ENCODE measurements at places on chromosomes 12 and 14.

DNA sequence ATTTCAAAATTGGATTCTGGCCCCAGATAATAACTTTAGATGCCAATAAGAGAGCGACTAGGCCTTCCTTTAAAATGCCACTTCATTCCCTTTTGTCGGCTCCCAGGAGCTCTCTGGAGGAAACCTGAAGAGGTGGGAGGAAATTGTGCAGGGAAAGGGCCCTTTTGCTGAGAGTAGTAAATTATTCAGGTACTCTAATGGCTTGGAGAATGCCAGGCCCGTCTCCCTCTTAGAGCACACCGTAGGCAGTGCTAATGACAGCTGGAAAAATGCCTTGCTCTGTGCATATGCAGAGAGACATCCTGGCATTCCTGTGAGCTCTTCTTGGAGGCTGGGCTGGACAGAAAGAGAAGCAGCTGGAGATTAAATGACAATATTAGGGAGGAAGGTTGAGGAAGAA lies 115.0 kb upstream of the RPH3A start:
- DNase-seq = no peak

DNA sequence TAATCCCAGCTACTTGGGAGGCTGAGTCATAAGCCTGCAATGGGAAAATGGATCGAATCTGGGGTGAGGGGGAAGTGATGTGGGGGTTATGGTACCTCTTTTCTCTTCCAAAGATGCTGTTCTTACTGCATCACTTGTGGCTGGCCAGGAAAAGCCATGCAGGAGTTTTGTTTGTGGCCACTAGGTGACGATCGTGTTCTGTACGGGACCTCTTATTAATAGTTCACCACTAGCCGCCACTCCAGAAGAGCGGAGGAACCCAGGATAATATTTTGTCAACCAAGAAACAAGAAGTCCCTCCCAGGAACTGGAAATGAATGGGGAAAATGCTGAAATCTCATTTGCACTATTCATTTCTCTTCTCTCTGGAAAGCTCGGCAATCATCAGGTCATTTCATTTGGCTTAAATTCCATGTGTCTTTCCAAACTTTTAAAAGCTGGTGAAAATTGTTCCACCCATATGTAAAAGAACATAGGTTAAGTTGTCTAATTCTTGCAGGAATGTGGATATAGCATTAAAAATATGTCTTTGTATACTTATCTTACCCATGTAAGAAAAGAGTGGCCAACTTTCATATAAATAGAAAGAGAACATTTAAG lies 8.9 kb downstream of the GPR65 start:
- no peak for DNase-seq

DNA sequence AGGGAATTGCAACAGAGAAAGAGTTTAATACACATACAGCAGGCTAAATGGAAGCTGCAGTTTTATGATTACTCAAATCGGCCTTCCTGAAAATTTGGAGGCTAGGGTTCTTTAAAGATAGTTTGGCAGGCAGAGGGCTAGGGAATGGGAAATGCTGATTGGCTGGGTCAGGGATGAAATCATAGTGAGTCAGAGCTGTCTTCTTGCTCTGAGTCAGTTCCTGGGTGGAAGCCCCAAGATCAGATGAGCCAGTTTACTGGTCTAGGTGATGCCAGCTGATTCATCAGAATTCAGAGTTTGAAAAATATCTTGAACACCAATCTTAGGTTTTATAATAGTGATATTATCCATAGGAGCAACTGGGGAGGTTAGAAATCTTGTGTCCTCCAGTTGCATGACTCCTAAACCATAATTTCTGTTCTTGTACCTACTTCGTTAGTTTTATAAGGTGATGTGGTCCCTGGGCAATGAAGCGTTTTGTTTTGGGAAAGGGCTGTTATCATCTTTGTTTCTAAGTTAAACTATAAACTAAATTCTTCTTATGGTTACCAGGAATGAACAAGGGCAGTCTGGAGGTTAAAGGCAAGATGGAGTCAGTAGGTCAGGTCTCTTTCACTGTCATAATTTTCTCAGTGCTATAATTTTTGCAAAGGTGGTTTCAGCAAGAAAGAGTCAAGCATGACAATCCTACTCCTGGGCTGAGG lies 257.8 kb upstream of the CCDC196 start:
- no peak for DNase-seq

- no peak for DNase-seq
Measured at GRCh38 chr14:105420101-105420973, 710 bp downstream of the MTA1 start.

DNA sequence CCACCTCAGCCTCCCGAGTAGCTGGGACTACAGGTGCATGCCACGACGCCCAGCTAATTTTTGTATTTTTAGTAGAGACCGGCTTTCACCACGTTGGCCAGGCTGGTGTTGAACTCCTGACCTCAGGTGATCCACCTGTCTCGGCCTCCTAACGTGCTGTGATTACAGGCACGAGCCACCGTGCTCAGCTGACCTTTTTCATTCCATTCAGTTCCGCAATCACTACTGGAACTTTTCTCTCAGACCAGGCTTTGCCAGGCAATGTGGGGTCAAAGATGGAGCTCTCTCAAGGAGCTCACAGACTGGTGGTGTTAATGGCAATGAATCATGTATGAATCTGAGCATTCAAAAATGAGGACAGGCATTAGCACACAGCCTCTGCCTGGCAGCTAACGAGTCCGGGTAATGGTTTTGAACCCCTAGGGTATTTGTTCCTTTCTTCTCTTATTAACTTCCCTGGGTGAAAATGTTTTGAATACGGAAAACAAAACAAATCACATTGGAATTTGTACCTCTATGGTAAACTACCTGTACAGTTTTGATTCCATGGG lies 9.4 kb upstream of the TCHP start:
- DNase-seq = no peak

GRCh38 chr12:3771853-3772252 lies 18.9 kb upstream of the CRACR2A start:
- no peak for DNase-seq

- DNase-seq = no peak
Measured at GRCh38 chr14:50095895-50096294, 20.5 kb downstream of the VCPKMT start.

DNA sequence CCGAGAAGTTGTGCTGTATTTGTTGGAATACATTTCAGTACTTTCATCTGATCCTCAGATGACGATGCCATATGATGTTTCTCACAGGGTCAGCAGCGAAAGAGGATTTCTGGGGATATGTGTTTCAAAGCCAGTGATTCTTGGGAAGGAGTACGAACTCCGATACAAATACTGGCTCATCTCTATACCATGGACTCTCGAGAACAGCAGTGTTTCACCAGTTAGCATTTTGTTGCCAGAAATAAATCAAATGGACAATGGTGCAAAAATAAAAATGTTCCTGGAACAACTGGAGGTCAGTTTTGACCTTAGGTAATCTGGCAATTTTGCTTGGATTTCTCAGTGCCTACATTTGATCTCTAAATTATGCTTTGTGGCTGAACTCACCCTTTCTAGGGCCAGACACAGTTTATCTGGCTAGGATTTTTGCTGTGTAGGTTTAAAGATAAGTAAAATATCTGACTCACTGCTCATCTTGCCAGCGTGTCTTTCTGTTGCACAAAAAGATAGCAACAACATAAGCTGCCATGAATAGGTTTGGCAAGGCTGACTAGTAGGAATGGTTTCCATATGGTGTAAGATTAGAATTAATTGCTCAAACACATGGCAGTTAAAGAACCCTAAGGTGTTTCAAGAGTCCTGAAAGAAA lies 11.0 kb upstream of the MGP start:
- DNase-seq = no peak

- DNase-seq = peak; percentile 4
Measured at GRCh38 chr14:49461529-49462401, 124.4 kb downstream of the RPS29 start.

DNA sequence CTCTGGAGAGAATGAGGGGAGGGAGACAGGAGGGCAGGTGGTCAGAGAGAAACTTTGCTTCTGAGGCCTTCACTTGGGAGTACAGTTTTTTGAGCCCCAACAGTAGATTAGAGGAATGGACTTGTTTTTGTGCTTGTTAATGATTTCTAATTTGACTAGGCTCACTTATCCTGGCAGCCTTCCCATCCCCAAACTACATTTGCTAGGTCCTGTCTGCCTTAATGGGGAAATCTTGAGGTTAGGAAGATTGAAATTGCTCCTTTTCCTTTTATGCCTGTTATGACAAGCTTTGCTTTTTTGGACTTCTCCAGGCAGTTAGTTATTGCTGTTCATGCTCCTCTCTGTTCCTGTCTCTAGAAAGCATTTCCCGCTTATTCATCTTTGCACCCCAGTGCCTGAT lies 37.7 kb downstream of the SYNE2 start:
- no peak for DNase-seq

DNA sequence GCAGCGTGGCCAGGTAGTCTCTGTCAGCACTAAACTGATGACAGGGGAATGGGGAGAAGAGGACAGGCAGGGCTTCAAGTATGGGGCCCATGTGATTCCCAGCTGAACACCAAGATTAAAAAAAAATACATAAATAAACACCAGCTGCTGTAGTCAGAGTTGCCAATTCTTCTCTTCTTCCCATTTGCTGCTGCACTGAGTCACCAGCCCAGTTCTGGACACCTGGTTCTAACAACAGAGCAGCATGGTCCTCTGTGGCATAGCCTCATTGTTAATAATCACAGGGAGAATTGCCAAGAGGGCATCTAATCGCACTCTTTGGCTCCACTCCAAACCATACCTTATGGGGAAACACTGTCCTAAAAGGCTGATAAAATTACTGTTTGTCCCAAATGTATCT lies 15.1 kb downstream of the PPM1H start:
- no peak for DNase-seq

GRCh38 chr12:68122236-68122920 lies 37.2 kb downstream of the IFNG start:
- no peak for DNase-seq

GRCh38 chr12:617304-617915 lies 45.8 kb downstream of the NINJ2 start:
- DNase-seq = no peak

DNA sequence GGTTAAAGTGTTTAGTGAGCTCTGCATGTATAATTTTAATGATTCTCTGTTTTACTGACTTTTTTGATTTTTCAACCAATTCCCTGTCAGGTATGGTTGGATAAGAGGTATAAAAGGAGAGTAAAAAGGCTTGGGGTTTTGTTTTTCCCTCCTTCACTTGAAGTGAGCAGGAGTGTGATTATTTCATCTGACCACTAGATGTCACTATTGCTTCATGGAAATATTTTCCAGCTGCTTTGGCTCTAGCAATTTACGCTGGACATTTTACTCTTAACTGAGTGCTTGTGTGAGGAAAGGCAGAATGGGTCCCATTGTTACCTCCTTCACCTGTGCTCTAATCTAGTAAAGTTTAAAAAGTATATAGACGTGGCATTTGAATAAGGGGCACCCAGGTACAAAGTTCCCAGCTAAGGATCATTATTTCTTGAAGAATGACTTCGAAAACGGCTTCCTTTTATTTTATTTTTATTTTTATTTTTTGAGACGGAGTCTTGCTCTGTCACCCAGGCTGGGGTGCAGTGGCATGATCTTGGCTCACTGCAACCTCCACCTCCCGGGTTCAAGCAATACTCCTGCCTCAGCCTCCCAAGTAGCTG lies 66.5 kb downstream of the TBC1D30 start:
- no peak for DNase-seq

DNA sequence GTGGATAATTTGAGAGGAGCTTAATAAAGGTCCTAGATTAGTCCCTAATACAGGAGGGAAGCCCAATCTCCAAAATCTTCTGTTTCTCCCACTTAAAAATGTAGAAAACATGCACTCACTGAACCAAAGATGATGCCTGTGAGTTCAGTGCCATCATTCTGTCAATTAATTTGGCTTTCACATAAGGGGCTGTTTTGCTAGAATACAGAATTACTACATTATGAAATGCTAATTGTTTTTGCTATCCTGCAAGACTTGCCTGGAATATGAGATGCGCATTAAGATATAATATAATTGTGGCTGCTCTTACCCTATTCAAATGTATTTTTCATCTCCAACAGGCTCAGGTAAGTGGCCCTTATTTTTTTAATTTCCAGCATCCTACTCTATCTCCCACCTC lies 111.7 kb downstream of the SEC23A start:
- no peak for DNase-seq

DNA sequence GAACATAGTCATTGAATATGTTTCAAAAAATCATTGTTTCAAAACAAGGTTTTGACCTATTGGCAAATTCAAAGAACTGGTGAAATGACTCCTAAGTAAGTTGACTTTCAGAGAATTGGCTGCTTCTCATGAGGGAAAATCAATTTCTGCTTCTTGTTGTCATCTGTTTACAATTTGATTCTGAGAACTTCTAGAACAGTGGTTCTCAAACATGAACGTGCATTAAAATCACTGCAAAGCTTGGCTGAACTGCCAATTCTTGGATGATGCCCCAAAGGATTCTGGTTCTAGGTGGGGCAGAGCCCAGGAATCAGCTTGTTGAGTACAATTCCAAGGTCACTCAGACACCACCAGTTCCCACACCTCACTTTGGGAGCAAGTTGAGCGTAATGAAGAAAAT lies 83.9 kb downstream of the ZFP36L1 start:
- no peak for DNase-seq

GRCh38 chr12:45880533-45880932 lies 109.8 kb downstream of the SCAF11 start:
- DNase-seq = no peak

- no peak for DNase-seq
Measured at GRCh38 chr12:92722897-92723296, 20.1 kb downstream of the PLEKHG7 start.

GRCh38 chr14:29028973-29029582 lies 262.5 kb downstream of the FOXG1 start:
- no peak for DNase-seq

Measured in stimulated activated CD8-positive, alpha-beta memory T cell treated with anti-CD3 and anti-CD28 coated beads, Interleukin-4, amount 100 ng/mL, for 4 hours (primary cell).